Activated CD4-positive, alpha-beta T cell treated with anti-CD3 and anti-CD28 coated beads, Interleukin-2, amount 50 U/mL, for 48 hours (primary cell): ENCODE measurements at places on chromosomes 5 and 9.

DNA sequence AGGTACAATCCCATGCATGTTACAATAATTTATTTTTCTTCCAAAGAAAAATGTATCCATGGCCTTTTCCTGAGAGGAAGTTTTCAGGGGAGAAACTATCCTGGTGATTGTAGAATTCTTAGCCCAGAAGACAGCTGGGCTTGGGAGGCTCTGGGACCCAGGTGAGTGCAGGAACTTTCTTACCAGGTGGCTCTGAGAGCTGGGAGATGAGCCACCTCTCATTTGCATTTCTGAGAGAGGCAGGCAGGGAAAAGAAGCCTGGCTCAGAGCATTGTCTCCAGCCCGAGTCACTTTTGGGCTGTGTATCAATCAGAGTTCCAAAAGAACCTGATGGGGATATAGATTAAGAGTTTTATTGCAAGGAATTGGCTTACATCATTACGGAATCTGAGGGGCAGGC lies 52.7 kb downstream of the ALG2 start:
- no peak for DNase-seq

DNA sequence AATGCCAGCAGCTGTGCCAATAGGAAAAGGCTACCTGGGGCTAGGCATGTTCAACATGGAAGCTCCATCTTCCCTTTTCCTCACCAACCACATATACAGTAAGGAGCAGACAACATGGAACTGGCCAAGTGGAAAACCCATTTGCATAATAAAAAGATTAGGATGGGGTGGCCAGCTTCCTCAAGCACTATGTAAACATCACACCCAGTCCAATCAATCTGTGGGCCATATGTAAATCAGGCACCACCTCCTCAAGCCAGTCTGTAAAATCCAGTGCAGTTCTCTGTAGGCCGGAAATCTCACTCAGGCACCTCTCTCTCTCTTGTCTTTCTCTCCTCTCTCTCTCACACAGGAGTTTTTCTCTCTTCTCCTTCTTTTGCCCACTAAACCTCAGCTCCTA lies 360.2 kb upstream of the GRIA1 start:
- DNase-seq, result no peak

GRCh38 chr5:201672-202071 lies 10.4 kb downstream of the LRRC14B start:
- DNase-seq, result no peak

DNA sequence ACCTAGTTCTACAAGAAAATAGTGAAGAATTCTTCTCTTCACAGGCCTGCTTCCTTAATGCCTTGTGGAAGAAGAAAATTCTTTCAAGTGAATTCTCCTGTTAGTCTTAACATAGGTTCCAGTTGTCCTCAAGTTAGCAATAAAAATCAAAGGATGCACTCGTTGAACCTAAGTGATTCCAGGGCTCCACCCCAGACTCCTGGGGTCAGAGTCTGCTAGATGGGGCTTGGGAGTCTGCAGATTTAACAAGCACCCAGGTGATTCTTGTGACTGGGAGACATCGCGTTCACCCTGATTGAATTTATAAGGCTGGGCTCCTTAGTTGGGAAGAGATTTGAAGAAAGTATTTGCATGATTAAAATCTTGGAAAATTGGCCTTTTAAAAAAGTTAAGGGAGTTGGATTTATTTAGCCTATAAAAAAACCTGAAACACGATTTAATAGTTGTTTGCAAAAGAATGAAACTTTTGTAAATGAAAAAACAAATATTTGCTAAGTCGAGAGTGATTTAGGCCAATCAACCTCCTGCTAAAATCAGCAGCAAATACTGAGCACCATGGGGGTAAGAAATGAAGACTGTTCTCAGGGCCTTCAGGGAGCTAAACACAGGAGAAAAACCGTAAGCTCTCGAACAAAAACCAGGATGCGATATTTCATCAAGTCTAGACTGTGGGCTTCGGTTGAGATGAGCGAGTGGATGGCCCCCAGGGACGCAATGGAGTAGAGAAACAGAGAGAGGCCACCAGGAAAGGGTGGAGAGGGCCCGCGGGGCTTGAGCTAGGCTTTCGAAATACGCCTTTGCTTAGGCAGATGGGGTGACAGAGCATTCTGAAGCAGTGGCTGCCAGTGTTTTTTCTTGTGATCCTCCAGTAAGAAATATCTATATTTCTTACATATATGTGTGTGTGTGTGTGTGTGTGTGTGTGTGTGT lies 86.9 kb upstream of the TTC23L start:
- DNase-seq, result no peak

- DNase-seq, result no peak
These were observed 164.6 kb downstream of the FBXO4 start for GRCh38 chr5:42089705-42090104.

DNA sequence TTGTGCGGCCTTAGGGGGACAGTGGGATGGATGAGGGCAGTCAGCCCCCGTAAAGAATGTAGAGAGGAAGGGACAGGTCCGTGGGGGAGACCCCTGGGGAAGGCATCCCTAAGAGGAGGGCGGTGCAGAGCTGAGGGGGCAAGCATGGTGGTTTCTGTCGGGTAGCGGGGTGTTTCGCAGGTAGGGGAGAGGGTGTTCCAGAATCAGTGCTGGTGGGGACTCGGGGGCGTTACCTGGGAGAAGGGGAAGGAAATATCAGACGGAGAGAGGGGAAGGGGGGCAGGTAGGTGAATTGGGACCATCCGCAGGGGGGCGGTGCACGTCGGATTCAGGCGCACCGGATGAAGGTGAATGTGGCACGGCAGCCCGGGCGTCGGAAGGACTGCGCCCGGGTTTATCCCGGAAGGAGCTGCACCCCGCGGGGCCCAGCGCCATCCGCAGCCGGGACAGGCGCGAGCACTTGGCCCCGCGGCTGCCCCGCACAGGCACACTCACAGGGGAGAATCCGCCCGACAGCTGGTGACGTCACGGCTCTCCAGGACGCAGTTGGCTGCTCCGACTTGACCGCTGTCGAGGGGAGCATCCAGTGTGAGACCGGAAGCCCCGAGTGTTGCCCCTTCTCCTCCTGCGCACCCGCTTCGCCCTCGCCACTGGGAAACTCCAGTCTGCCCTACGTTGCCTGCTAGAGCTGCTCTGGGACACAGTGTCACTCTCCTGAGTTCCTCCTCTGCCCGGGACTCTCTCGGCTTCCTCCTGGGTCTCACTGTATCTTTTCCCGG lies 1.3 kb downstream of the CD72 start:
- DNase-seq, result peak; percentile 77

DNA sequence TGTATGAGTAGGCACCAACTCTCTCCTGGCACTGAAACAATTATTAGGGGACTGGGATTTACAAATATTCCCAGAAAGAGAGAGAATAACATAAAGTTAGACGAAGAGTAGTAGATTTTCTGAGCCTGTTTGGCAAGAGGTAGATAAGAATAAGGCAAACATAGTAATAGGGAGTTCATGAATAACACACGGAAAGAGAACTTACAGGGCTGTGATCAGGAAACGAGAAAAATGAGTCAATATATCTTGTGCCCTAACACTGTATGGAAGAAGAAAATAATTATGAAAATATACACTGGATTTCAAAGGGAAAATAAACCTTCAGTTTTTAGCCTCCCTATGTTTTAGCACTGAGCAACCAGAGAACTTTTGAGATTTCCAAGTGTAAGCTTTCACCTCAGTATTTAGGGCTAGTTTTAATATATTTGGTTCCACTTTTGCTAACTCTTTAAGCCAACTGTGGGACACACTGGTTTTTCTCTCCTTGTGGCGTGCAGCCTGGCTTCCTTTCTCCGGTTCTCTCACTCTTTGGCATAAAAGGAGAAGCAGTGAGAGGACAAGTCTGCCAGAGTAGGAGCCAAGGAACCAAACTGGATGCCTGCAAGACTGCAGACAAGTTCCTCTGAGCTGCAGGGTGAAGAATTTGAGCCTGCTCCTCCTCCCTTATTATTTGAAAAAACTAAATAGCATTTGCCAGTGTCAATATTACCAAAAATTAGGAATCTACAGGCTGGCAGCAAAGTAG lies 6.6 kb upstream of the KCNN2 start:
- no peak for DNase-seq

DNA sequence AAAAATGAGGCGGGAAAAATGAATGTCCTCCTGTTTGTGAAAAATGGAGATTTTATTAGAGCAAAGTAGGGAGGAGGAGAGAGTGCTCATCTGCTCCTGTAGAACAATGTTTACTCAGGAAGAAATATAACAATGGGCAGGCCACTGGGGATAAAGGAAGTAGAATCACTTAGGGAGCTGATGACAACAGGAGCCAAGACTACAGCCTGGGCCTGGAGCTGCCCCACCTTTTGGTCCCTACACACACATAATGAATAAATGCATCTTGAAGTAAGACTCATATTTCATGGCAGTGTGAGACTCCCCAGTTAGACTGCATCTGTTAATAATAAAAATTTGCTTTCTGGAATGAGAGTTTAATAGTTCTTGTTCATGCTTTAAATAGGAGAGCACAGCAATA lies 1939.8 kb downstream of the EFNA5 start:
- DNase-seq, result no peak

GRCh38 chr9:97984188-97985057 lies 1.3 kb downstream of the ANP32B start:
- DNase-seq, result peak; percentile 81
